ENCODE measurements at places on chromosomes 4 and X.

GRCh38 chrX:150581093-150581775 is 12.8 kb downstream of the MTM1 start:
- DNase-seq = no peak

DNA sequence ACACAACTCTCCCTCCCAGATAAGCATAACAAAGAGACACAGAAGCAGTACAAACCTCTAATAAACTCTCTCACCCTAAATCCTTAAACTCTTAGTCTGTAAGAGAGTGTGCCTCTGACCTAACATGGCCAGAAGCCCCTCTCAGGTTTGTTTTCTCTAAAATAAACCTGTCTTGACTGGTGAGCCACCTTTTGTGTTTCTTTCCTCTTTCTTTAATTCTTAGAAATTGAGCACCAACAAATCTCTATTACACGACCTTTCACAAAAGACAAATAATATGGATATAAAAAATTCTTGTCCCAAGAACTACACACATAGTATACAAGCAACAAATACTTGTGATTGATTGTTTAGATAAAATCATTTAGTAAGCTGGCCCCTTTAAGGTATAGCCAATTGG is 573.7 kb downstream of the EPHA5 start:
- no peak for DNase-seq

GRCh38 chr4:72302981-72303704 is 265.9 kb downstream of the ADAMTS3 start:
- DNase-seq = no peak

- DNase-seq = no peak
These were observed 62.2 kb downstream of the KDM6A start for GRCh38 chrX:44935172-44935571.

DNA sequence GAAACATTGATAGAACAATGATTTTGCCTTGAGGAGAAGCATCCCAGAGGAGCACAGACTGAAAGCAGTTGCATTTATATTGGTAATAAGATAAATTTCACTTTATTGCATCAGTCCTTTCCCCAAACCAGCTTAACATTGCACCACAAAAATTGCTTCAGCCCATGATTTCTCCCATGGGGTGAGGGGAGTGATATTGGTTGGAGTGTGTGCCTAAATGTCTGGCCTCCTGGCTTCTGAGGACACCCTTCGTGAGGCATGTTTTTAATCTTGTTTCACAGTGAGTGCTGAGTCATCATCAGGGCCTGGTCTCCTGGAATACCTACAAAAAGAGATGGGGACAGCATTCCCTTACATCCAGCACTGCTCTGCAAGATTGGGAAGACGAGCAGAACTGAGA is 487.9 kb downstream of the C4orf33 start:
- DNase-seq = no peak

- DNase-seq = no peak
These were observed 55.7 kb downstream of the NDNF start for GRCh38 chr4:121016611-121017010.

DNA sequence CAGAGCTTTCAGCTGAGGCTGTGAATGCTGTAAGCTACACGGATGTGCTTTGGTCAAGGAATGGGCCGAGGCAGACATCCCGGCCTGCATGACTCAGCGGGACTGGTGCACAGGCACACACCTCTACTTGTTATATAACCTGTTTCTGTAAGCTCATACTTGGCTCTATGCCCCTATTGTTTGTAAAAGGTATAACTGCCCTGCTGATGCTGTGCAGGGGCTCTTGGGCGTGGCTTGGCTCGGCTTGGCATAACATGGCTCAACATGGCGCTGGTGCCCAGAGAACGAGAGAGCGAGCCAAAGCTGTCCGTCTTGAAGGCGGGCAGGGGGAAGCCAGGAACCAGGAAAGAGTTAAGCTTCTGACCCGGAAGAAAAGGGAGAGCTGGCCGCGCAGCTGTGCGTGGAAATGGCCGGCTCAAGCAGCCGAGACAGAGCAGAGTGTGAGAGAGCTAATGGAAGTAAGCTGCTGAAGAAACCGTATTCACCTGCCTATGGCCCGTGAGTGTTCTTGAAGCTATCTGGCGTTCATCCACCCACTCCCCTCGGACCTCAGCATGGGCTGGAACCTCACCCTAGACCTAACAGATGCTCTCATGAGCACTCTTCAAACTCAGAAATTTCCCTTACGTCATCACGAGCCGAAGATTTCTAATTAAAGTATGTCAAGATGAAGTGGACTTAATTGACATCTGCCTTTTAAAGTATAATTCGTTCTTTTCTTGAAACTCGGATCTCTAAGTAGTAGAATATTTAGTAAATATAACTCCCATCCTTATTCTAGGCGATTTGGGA is 286.3 kb upstream of the AGA start:
- DNase-seq = no peak

- no peak for DNase-seq
These were observed 878.8 kb downstream of the C4orf33 start for GRCh38 chr4:129974730-129975129.

- DNase-seq = no peak
These were observed 826.6 kb upstream of the SLIT2 start for GRCh38 chr4:19425146-19425545.

DNA sequence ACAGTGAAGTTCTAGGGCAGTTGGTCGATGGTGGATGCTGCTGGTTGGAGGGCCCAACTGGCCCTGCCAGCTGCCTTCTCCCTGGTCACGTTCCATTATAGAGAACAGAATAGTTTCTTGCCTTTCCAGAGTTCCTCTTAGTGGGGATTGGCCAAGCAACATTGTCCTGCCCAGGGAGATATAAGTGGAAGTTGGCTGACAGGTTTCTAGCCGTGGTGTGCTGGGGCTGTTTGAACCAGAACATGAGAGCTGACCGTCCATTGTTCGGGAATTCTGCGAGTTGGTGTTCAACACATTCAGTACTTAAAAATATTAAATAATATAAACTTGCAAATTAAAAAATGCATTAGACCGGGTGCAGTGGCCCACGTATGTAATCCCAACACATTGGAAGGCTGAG is 3.5 kb upstream of the AFAP1 start:
- DNase-seq = no peak
